T-helper 1 cell (primary cell): ENCODE measurements at places on chromosomes 6 and 20.
A peak's percentile ranks its signal among the peaks of the same experiment; 100 is the strongest.

DNA sequence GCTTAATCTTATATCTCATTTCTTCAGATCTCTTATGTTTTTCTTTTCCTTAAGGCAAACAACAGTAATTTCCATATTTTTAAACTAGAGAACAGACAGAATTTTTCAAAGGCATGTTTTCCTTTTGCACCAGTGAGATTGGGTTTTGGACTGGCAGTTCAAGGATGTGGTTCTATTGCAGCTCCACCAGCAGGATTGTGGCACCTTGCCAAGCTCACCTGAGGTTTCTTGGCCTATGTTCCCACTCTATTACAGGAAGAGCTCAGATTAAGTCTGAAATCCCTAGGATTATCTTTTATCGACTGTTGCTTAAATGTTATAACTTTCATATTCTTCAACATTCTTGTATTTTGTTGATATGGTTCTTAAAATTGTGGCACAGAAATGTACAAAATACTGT is 218.9 kb downstream of the PLCB4 start:
- DNase-seq: no peak

DNA sequence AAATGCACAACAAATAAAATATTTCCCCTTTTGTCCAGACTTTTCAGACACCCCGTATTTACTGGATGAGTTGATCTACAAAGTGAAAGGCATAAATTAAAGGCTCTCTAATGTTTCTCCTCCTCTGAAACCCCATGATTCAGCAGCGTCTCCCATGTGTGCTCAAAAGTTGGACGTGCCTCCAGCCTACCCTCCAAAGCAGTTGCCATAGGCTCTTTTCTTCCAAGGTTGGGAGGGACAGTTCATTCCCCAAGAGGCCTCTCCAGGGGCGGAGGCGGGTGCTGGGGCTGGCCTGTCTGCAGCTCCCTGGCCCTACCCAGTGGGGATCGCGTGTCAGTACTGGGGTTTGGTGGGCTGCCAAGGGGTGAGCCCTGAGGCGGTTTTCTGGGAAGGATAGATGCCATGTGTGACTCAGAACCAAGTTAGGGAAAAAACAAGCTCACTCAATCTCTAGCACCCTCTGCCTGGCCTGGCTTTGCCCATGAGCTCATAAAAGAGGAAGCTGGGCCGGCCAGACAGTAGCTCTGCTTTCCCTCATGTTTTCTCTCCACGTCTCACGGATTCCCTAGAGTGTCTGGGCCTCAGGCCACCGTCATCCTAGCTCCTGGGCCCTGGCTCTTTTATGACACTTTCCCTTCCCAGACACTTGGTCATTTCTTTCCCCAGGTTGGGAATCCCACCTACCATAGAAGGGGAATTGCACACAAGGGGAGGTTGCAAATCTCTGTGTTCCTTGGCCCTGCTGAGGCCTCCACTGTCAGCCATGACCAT is 8.0 kb upstream of the IER3 start:
- DNase-seq: no peak

DNA sequence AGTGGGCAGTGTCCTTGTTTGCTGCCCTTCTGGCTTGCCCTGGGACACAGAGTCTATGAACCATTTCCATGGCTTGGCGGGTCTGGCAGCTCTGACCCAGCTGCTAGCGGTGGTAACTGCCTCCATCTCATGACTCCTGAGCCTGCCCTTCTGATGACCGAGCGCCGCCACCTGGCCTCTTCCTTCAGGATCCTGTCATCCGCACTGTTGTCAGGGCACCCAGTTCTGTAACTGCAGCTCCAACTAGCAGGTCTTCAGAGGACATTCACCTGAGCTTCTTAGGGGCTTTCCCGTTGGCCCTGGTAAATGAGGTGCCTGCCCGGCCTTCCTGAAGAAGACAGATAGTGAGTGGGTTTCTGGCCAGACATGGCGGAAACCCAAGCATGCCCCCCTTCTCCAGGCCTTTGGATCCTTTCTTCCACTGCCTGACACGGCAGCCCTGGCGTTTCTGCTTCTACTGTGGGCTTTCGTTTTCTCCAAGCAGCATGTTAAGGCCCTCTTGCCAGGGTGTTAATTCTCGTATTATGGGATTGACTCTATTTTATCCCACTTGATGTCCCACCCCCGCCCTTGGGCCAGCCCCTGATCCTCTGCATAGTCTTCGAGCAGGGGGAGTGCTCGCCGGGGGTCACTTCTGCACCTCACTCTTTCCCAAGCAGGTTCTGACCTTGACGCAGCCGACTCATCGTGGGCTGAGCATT is 24.7 kb downstream of the PACSIN1 start:
- DNase-seq: no peak

- DNase-seq: no peak
Measured at GRCh38 chr6:19697744-19698290, 139.4 kb upstream of the ID4 start.

GRCh38 chr6:43248101-43248500 is 4.8 kb downstream of the TTBK1 start:
- DNase-seq: no peak

DNA sequence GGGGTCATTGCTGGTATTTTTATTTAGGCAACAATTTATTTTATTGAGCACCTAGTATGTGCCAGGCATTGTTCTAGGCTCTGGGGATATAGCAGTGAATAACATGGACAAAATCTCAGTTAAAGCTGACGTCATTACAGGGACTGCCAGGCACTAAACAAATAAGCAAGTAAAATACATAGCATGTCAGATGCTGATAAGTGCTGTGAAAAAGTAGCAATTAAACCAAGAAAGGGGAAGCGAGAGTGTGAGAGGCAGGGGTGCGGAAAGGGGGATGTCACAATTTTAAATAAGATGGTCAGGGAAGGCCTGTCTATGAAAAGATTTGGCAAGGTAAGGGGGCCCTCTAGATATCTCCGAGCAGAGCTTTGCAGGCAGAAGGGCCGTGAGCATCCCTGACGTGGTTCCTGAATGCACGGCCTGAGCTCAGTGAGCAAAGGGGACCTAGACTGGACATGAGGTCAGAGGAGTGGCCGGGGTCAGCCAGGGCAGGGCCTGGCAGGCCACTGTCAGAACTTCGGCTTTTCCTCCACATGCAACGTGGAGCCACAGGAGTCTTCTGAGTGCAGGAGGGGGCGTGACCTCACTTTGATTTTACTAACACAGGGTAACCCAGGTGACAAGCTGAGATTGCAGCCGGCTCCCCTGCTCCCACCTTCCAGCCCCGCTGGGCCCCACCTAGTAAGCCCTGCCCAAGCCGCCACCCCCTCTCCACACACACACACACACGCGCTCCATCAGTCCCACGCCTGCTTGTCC is 24.2 kb upstream of the SIRPA start:
- no peak for DNase-seq

DNA sequence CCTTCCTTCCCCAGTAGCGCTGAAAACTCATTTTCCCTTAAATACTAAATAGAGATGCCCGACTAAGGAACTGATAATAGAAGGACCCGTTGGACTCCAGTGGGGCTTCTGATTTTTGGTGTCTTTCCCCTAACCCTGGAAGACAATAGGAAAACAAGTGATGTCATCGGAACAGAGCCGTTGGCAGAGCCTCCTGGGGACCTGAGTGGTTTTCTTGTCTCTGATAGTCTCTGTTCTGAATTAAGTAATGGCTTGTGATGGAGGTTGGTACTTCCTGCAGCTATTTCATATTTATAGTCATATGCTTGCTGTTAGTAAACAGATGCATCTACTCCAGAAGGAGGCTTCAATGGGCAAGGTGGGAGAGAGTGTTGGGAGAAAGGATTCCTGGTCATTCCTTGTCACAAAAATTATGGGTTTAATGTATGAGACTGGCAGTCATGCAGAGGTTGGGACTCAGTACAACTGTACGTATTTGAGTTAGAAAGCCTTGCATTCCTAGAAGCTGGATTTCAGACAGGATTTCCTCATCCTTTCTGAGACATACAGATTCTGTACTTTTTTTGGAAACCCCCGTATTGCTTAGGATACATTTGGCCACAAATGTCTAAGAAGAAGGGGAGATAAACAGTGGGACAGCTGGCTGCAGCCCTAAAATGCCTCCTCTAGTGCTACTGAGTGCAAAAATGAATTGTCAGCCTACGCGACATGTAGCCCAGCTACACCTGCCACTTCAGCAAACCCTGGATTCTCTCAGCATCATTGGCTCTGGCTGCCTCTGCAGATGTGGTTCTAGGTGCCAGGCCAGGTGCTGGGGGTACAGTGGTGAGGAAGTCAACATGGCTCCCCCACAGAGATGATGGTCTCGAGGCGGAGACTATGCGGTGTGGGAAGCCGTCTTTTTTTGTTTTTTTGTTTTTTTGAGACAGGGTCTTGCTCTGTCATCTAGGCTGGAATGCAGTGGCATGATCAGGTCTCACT is 38.1 kb downstream of the CDS2 start:
- DNase-seq: no peak

DNA sequence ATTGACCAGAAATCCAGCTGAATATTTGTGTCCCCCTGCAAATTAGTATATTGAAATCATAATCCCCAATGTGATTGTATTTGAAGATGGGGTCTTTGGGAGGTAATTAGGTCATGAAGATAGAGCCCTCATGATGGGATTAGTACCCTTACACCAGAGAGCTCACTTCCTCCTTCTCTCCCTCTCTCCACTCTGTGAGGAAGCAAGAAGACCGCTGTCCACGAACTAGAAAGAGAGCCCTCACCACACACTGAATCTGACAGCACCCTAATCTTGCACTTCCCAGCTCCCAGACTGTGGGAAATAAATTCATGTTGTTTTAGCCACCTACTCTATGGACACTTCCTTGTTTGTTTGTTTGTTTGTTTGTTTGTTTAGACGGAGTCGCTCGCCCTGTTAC is 11.9 kb upstream of the PLAGL1 start:
- no peak for DNase-seq

DNA sequence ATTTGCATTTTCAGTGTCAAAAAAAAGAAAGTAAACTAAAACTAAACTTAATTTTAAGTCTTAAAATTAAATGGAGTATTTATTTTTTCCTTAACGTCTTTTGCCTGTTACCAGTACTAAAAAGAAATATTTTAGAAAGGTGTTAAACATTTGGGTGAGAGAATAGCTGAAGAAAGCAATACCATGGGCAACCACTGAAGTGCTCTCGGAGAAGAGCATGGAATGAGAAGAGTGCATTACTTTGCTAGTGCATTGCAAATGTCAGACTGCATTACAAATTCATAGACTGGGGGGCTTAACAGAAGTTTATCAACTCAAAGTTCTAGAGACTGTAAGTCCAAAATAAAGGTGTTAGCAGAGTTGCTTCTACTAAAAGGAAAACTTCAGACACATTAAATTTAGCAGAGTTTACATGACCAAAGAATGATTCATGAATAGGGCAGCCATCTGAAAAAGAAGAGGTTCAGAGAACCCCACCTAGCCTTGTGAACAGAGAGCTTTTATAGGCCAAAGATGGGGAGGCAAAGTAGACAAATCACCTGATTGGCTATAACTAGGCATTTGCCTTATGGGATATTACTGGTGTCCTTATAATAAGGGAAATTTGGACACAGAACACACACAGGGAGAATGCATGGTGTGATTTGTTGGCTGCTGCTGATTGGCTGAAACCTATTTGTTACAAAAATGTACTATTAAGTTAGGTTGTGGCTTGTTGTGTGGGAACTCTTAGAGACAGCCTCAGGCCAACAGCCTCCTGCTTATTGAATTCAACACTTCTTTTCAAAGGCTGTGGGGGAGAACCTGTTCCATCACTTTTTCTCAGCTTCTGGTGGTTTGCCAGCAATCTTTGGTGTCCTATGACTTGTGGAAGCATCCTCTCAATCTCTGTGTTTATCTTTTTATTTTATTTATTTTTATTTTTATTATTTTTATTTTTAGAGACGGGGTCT is 106.7 kb upstream of the RREB1 start:
- no peak for DNase-seq

DNA sequence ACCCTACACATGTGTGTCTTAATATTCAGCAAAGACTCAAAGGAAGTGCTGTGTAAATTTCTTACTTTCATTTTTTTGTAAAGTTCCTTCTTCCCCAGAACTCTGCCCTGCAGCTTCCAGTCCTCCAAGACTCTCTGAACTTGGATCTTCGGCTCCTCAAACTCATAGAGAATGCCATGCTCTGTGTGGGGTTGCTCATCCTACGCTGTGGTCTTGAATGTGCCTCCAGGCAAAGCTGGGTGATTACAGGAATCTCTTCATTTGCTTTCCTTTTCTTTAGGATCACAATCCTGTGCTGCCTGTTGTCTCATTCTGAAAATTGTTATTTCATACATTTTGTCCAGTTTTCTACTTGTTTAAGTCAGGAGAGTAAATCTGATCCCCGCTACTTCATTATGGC is 14.5 kb upstream of the CDC5L start:
- DNase-seq: no peak

GRCh38 chr6:21375151-21376116 is 218.1 kb upstream of the SOX4 start:
- DNase-seq: no peak

DNA sequence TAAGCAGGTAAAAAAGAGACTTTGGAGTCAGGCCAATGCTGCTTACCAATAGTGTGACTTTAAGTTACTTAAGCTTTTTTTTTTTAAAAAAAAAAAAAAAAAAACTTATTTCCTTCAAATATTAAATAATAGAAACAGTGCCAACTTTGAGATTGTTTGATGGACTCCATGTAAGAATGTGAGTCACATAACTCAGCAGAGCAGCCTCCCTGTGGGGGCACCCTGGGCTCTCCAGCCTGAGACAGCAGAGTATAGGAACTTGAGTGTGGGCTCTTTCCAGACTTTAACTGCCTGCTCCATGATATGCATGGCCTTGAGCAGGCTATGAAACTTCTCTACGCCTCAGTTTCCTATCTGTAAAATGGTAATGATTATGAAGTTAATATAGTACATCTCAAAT is 113.3 kb upstream of the SAMD5 start:
- DNase-seq: no peak

- no peak for DNase-seq
Measured at GRCh38 chr6:141443668-141444289, 688.9 kb upstream of the GJE1 start.

DNA sequence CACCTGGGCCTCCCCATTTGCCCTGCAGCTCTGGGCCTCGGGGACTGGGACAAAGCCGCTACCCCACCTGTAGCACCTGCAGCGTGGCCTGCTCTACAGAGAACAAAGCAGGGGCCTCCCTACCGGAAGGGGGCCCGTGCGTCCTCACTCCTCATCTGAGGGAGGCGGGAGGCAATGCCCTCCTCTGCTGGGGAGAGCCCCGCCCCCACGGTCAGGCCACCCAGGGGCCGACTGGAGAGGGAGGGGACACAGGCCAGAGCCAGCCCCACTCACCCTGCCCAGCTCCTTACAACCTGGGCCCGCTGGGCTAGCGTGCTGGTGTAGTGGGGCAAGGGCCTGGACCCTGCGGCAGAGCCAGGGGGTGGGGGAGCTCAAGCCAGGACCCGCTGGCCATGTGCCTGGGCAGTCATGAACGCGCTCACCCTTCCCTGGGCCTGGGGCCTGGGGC is 8.0 kb downstream of the LAMA5 start:
- DNase-seq: peak; percentile 5

DNA sequence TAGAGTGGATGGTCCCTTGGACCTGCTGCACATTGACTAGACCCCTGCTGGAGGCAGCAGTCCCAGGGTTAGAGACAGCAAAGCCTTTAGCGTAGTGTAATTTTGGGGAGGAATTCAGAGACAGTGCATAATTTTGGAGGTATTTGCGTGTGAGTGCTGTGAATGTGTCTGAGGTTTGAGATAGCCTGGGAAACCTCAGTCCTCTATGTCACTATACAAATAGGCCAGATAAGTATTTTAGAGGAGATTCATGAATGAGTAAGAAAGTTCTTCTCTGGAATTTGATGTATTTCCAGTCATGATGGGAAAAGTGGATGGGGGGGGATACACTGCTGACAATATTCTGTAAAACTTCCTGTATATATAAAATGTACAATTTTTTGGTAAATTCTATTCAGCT is 25.8 kb upstream of the MTRF1L start:
- DNase-seq: no peak

- no peak for DNase-seq
Measured at GRCh38 chr20:61982951-61983315, 82.7 kb downstream of the TAF4 start.

- DNase-seq: no peak
Measured at GRCh38 chr6:152462716-152463115, 174.4 kb downstream of the SYNE1 start.
